ENCODE measurements at places on chromosomes 1 and 21. TPM values are rescaled to one million over a fixed set of nuclear protein-coding genes. Genes with fewer than 3 reads are reported as not detected.

Gene GPR37L1
- not detected for total RNA-seq

Gene TOMM40L
- 15.4 TPM for total RNA-seq

DNA sequence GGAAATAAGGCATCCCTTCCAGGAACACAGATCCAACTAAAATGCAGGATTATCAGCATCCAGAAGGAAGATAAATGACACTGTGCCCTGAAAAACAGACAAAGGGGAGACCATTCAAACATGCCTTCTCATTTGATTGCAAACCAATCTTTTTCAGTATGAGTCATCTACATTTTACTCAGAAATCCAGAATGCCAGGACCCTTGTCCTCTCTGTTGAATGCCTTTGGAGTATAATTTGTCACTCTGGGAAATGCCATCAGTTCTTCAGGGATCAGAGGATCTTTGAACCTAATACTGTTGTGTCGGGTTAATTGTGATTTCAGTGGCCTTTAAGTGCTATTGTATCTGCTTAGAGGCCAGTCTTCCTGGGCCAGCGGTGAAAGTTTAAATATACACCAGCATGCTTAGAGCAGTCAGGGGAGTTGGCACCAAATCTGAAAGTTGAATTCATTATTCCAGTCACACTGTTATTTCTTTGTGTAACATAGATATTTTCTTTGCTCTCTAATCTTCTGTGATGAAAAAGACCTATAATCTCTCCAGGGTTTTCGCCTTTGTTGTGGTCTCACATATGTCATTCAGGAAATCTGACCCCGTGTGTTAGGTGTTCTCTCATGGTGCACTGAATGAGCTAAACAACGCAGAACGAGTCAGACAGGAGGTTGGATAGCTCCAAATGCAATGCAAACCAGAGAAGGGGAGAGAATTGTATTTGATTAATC, 364.8 kb upstream of the SGIP1 start:
- peaks cover 13% of the 10 kb centered on the region for H3K4me1 ChIP-seq
- no peak overlapping the region for H3K27ac ChIP-seq
- H3K4me3 ChIP-seq: no peak overlapping the region
- H3K36me3 ChIP-seq: no peaks in the 10 kb centered on the region
- DNase-seq: no peak

Gene GJA5
- total RNA-seq: not detected

Gene ERICH3
- total RNA-seq: not detected

DNA sequence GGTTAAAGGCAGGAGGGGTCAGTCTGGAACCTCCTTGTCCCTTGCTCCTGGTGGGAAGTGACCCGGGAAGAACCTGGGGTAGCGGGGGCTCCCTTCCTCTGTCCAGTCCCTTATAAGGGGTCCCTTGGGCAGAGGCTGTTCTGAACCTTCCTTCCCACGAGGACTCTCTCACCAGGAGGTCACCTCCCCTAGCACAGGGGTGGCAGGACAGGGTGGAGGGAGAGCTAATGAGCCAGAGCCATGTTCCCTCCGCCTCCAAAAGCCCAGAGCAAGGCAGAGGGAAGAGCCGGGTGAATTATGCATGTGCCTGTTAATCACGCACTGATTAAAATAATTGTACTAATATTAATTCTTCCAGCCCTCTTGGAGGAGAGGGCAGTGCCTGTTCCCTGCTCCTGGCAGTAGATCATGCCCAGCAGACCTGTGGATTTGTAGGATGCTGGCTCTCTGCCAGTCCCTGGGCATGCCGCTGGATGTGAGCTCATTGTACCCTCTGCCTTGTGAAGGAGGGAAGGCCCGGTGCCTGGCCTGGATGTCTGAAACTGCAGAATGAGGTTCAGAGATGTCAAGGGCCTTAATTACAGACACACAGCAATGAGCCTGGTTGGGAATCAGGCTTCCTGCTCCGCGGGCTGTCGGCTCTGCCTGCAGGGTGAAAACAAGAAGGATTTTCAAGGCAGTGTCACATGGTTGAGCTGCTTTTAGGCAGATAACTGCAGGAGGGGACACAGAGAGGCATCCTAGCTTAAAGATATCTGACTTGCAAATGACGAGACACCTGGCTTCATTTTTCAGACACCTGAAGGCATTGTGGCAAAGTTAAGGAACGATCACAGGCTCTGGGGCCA, 68.2 kb downstream of the IGSF21 start:
- H3K4me3 ChIP-seq: no peak overlapping the region
- peaks cover 17% of the 10 kb centered on the region for H3K27me3 ChIP-seq
- H3K4me1 ChIP-seq: no peaks in the 10 kb centered on the region
- no peak overlapping the region for H3K27ac ChIP-seq
- DNase-seq: no peak
- no peaks in the 10 kb centered on the region for H3K36me3 ChIP-seq

- H3K4me3 ChIP-seq: no peak overlapping the region
- DNase-seq: no peak
- peaks cover 5% of the 10 kb centered on the region for H3K36me3 ChIP-seq
- no peaks in the 10 kb centered on the region for H3K27me3 ChIP-seq
- no peak overlapping the region for H3K27ac ChIP-seq
Observed at GRCh38 chr21:41876928-41877652, 2.1 kb downstream of the PRDM15 start.

All from activated CD4-positive, alpha-beta memory T cell treated with anti-CD3 and anti-CD28 coated beads for 36 hours (primary cell).